Daoy (cell line): ENCODE measurements at places on chromosomes 2 and 18. TPM values are rescaled to one million over a fixed set of nuclear protein-coding genes. Genes with fewer than 3 reads are reported as not detected.

DNA sequence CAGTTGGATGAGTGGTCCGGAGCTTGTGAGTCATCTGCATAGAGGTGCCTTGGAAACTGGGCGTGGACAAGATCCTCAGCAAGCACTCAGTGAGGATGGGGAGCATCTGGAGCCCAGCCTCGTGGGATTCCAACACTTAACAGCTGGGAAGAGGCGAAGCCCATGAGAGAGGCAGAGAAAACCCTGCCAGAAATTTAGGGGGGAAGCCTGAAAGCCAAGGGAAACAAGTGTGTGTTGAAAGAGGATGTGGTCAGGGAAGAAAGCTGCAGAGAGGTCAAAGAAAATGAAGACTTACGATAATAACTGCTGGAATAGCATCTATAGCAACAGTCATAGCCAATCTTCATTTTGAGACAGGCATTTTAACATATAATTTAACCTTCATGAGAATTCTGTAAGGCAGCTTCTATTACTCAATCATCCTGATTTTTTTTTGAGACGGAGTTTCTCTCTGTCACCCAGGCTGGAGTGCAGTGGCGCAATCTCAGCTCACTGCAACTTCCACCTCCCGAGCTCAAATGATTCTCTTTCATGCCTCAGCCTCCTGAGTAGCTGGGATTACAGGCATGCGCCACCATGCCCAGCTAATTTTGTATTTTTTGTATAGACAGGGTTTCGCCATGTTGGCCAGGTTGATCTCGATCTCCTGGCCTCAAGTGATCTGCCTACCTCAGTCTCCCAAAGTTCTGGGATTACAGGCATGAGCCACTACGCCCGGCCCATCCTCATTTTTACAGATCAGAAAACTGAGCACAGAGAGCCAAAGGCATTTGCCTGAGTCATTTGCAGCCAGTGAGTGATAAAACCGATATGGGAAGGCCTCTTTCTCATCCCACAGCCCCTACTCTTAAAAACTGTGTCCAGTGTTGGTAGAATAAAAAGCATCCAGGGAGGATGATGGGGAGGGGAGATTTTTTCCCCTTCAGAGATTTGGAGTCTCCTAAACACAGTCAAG lies 214.4 kb upstream of the EPAS1 start:
- peak; percentile 80 for DNase-seq

GRCh38 chr2:177753682-177754491 lies 318.7 kb downstream of the PDE11A start:
- peak; percentile 62 for DNase-seq

DNA sequence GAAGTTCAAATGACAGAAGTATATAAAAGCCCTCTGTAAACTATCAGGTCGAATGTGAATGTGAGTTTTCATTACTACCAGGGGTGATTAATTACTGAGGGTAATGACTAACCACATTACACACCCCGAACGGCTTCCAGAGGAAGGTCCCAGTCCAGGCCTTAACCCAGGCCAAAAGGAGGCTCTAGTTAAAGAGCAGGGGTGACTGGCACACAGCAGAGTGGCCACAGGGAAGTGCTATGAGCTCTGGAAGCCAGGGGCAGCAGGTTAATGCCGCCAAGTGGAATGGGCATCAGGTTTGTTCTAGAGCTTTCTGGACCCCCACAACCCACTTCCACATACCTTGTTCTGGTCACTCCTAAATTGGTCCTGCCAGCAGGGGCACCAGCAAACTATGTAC lies 87.7 kb downstream of the BCL11A start:
- DNase-seq, result no peak

- no peak for DNase-seq
These were observed 23.9 kb upstream of the SCYGR5 start for GRCh38 chr2:227642656-227643055.

- no peak for DNase-seq
These were observed 98.7 kb upstream of the ALKAL2 start for GRCh38 chr2:386406-387103.

DNA sequence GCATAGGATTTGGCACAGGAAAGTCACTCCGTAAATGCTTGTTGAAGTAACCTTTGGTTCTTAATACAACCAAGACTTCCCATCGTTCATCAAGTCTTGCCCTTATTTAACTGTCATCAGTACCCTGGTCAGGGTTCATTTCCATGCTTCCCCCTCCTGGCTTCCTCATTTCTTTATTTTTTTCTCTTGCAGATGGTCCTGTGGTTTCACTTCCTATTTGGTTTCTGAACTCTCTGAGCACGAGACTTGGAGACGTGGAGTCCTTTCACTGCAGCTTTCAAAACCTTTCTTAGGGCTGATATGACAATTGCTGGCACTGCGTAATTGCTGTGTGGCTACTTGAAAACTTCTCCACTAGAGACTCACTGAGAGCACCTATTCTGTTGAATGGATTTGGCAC lies 59.9 kb upstream of the PID1 start:
- DNase-seq, result no peak

DNA sequence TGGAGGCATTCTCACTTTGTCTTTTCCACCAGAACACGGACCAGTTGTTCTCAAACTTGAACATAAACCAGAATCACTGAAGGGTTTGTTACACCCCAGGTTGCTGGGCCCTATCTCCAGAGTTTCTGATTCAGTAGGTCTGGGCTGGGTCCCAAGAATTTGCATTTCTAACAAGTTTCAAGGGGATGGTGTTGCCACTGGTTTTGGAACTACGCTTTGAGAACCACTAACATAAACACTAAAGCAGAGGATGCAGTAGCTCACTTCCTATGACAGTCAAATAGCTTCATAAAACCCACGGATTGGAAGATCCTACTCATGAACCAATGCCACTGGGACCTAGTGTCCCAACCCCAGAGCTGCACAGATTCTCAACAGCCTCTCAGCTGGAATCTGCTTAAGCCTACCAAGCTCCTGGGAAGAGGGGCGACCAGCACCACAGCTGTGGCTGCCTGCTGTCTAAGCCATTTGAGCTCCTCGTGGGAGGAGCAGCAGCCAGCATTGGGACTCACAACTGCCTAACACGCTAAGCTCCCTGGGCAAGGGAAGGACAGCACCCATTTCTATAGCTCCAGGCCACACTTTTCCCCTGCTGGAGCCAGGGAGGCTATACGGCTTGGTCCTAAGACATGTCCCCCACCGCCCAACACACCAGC lies 62.5 kb downstream of the C1D start:
- DNase-seq, result no peak

DNA sequence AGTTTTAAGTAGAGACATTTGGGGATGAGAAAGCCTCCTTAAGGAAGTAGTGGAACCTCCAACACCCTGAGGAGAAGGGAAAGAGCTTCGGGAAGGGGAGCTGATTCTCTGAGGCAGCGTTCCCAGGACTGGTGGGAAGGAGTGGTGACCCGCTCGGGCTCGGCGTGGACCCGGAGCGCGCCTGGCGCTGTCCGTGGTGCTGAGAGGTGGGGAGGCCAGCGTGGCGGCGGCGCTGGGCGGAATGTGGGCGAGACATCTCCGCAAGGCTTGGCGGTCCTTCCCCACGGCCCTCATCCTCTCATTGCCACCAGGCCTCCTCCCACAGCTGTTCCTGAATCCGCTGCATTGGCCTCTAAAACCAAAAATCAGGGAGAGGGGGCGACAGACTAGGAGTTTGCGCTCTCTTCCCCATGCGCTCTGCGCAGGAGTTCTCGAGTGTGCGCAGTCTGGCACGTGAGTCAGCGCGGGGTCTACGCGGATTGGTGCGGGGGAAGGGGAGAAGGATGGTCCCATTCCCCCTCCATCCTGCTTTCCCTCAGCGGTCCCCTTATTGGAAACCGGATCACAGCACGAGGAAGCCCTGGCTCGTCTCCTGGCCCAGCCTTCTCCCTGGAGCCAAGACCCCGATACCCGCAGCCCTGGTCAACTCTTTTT lies 857 bp downstream of the RESP18 start:
- peak; percentile 58 for DNase-seq

- no peak for DNase-seq
These were observed 69.9 kb downstream of the RHBDD1 start for GRCh38 chr2:226905718-226906117.

DNA sequence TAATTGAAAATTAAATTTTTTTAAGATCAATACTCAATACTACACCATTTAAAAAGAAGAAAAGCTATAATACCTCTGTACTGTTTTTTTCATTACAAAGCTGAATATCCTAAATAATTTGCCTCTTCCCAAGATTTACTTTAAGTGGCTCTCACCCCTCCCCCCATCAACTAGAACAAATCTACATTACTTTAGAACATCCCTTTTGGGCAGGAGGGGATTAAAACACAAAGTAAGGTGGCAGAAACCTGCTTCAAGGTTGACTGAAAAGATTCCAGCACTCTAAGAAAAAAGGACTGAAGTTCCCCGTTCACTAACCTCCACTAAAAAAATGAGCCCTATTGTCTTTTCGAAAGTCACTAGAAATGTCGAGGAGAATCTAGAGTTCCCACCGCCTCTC lies 42.3 kb downstream of the SLC38A11 start:
- no peak for DNase-seq

Gene SRD5A2
- total RNA-seq, result not detected in 2 replicates

Gene TMEM163
- 0.09 and 0.34 TPM in 2 replicates for total RNA-seq

Gene TTR
- total RNA-seq, result not detected in 2 replicates

Gene DSG4
- total RNA-seq, result not detected in 2 replicates

Gene PIEZO2
- 2.1 and 2.2 TPM in 2 replicates for total RNA-seq

Gene KCNS3
- total RNA-seq, result 6.2 and 9.7 TPM in 2 replicates
